Calu3 (cell line): ENCODE measurements at places on chromosomes 4 and X. TPM values are rescaled to one million over a fixed set of nuclear protein-coding genes. Genes with fewer than 3 reads are reported as not detected.
A peak's percentile ranks its signal among the peaks of the same experiment; 100 is the strongest.

DMD gene
- 7.6 and 11.6 TPM in 2 replicates for total RNA-seq

TSR2 gene
- total RNA-seq = 42.5 and 45.0 TPM in 2 replicates

CLDN2 gene
- 17.6 and 24.7 TPM in 2 replicates for total RNA-seq

DDIT4L gene
- total RNA-seq = 0.57 and 1.2 TPM in 2 replicates

GRCh38 chrX:16240231-16240905 is 73.1 kb downstream of the MAGEB17 start:
- peak; percentile 31 for DNase-seq

DNA sequence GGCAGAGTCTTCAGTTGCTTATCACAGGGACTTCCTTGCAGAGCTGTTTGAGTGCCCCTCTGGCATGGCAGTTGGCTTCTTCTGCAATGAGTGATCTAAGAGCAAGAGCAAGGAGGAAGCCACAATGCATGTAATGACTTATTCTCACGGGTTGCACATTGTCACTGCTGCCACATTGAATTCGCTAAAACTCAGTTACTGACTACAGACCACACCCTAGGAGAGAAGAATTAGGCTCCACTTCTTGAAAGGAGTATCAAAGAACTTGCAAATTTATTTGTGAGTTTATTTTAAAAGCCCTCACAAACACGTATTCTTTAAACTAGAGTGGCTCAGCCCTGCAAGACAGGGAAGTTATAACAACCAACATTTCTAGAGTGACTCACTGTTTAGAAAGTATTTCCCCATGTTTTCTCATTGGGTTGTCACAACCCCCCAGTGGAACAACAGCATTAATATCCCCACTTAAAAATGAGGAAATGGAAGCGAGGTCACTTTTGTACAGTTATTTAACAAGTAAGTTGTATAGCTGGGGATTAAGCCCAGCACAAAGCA is 32.4 kb upstream of the RBPJ start:
- DNase-seq = peak; percentile 39

- peak; percentile 10 for DNase-seq
Observed at GRCh38 chr4:111136438-111136837, 513.6 kb upstream of the PITX2 start.

- DNase-seq = no peak
Observed at GRCh38 chrX:46961574-46962283, 49.5 kb downstream of the JADE3 start.

- DNase-seq = peak; percentile 66
Observed at GRCh38 chr4:142473218-142473959, 372.7 kb downstream of the INPP4B start.

GRCh38 chr4:41644288-41644914 is 104.1 kb downstream of the PHOX2B start:
- DNase-seq = peak; percentile 65
